ENCODE measurements at places on chromosomes 3 and 15.

- no peak for DNase-seq
Measured at GRCh38 chr3:130692455-130692854, 54.2 kb downstream of the PIK3R4 start.

DNA sequence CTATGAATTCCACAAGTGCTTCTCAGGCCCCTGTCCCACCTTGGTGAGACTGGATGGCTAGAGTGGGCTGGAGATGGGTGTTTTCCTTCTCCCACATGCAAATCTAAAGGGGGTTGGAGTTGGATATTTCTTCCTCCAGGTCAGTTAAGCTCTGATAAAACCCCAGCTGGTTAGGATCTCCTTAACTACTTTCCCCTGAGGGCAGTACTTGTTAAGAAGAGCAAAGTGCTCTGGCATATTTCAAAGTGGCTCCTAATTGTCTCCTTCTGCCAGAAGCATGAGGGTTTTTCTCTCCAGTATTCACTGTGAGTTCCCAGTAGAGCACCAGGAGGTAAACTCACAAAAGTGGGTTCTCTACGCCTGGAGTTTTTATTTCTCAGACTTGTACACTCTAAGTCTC, 31.4 kb downstream of the COL6A6 start:
- DNase-seq: no peak

- DNase-seq: no peak
Measured at GRCh38 chr3:34238407-34238806, 440.0 kb downstream of the PDCD6IP start.

DNA sequence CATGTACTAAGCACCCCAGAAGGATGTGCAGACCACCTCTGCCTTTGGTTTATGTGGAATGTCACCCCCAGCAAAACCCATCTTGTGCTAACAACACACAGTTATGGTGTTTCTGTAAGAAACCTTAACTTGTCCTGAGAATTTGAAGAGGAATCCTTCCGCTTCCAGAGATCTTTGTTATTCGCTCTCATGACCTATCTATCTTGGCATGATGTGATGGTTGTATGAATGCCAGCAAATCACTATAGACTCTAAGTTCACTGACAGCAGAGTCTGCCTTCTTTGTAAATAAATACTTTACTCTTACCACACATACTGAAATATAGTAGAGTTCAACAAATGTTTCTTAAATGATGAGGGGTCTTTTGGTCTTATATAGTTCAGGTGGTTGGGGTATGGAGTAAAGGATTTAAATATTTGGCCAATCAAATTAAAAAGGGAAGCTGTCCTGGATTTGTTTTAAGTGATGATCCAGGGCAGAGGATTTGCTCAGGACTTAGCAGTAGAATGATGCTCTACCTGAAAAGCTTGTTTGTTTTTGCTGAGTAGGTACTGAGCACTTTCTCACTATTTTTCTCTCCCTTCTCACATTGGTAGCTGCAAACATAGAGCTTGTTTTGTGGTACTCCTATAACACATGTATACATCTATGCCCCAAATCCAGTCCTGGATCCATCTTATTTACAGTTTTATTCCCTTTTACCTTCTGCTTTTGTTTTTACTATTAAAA, 27.9 kb upstream of the RTP1 start:
- DNase-seq: no peak

DNA sequence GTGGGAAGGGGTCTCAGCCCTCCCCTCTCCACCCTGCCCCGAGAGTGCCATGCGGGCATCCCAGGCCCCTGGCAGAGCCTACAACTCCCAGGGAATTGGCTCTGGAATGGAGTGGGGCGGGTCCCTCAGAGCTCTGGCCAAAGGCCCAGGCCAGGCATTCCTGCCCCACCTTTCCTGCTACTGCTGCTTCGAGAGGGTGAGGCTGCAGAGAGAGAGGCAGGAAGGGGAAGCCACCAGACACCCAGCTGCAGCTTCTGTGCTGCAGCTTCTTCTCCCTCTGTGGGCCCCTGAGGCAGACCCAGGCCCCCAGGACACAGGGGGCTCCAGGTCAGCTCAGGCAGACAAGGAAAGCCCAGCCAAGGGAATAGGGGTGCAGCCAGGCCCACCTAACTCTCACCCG, 2.7 kb downstream of the ALS2CL start:
- DNase-seq: no peak

GRCh38 chr15:82894971-82895520, 57.5 kb downstream of the HOMER2 start:
- DNase-seq: peak; percentile 53

DNA sequence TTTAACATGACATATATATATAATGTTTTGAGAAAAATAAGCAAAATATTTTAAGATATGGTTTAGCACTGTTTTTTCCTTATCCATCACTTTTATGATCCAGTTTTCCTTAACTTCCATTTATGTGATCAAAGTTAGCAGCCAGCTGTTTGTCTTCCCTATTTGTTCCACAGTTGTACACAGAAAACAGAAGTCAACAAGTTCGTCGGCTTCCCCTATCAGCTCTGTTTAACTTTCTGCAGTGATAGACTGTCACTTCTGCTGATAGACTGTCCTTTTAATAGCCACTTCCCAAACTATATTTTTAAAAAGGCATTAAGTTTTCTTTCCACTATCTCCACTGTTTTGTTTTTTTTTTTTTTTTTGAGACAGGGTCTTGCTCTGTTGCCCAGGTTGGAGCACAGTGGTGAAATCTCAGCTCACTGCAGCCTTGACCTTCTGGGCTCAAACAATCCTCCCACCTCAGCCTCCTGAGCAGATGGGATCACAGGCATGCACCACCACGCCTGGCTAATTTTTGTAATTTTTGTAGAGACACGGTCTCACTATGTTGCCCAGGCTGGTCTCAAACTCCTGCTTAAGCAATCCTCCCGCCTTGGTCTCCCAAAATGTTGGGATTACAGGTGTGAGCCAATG, 7.2 kb downstream of the FSD2 start:
- no peak for DNase-seq

Measured in globus pallidus (tissue), 1 donor.